ENCODE measurements at places on chromosomes 13 and 19. TPM values are rescaled to one million over a fixed set of nuclear protein-coding genes. Genes with fewer than 3 reads are reported as not detected.

The B9D2 gene
- total RNA-seq = 5.6 TPM

DNA sequence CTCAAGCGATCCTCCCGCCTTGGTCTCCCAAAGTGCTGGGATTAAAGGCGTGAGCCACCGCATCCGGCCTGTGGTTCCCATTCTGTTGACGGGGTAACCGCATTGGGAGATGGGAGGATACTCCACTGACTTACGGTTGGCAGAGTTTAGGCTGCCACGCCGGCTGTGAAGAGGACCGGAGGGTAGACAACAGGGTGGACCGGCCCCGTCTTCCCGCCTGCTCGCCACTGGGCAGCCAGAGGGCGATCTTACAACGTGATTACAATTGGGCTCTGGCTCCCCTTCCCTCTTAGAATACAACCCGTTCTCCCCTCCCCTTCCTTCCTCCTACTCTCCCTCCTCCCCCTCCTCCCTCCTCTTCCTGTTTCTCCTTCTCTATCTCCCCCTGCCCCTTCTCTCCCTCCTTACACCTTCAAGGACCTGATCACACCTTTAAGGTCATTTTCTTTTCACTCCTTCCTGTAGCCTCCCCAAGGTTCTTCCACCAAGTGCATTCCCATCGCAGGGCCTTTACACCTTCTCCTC, 957 bp upstream of the CCDC194 start:
- DNase-seq = no peak

The FAM83E gene
- 3.7 TPM for total RNA-seq

The AKT1S1 gene
- total RNA-seq = 45.3 TPM

The IGFL3 gene
- total RNA-seq = not detected

The TPT1 gene
- total RNA-seq = 2,772 TPM

Measured in mesothelial cell of epicardium (in vitro differentiated cells).